Subcutaneous adipose tissue (tissue), 4 donors: ENCODE measurements at places on chromosomes 5 and 9. TPM values are rescaled to one million over a fixed set of nuclear protein-coding genes. Genes with fewer than 3 reads are reported as not detected.

The SMIM32 gene
- total RNA-seq: not detected

The FOXD4 gene
- total RNA-seq: not detected

The TTC39B gene
- total RNA-seq: 11.2 TPM

The DENND4C gene
- 111 TPM for total RNA-seq

The PDCD1LG2 gene
- total RNA-seq: 7.3 TPM

The MCCC2 gene
- total RNA-seq: 95.5 TPM

The GARIN3 gene
- total RNA-seq: not detected

The NR2F1 gene
- total RNA-seq: 2.0 TPM

The PDLIM7 gene
- total RNA-seq: 43.1 TPM

The PCDHGC3 gene
- 16.5 TPM for total RNA-seq

The PCDH1 gene
- 18.9 TPM for total RNA-seq

The TSSK1B gene
- not detected for total RNA-seq

The IL33 gene
- 10.6 TPM for total RNA-seq

The AJM1 gene
- total RNA-seq: 0.44 TPM

The TMEM171 gene
- total RNA-seq: not detected

The HAND1 gene
- total RNA-seq: not detected

The NPDC1 gene
- total RNA-seq: 21.7 TPM

The PITX1 gene
- total RNA-seq: not detected

The STPG3 gene
- not detected for total RNA-seq

The C9orf43 gene
- total RNA-seq: 0.66 TPM

The ADAMTS6 gene
- total RNA-seq: 1.9 TPM
